Activated naive CD4-positive, alpha-beta T cell (primary cell): ENCODE measurements at places on chromosomes 6 and 20.

- DNase-seq = no peak
These were observed 317.5 kb upstream of the MOCS1 start for GRCh38 chr6:40251637-40252300.

DNA sequence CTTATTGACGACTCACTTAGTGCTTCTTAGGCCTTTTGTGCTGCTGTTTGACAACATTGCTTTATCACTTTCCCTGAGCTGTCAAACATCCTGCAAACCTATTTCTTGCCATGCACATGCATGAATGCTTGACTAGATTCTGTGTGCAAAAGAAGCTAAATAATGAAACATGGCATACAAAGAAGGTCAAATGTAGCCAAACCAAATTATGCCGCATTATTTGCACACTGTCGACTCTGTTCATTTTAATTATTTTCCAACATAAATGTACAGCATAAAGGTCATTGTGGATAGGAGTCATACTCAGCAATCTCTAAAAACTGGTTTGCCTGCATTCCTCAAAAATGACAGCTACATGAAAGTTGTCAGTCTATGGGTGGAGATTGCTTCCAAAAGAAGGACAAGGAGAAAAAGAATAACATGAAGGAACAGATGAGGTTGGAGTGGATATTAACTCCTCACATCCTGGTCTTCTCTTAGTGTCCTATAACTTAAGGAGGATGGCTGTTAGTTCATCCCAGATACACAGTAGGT lies 123.1 kb upstream of the STXBP5 start:
- no peak for DNase-seq

- no peak for DNase-seq
These were observed 13.2 kb downstream of the CCN2 start for GRCh38 chr6:131937703-131938631.

DNA sequence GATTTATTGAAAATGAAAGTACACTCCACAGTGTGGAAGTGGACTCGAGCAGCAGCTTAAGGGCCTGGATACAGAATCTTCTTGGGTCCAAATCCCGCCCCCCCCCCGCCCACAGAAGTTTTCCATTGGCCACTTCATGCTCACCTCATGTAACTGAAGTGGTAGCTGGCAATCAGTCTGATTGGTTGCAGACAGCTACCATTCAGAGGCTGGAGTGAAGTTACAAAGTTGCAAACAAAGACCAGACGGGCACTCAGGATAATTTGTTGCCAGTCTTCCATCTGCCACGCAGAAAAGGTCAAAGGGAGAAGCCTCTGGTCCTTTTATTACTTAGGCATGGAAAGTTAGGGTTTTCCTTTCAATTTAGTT lies 25.8 kb upstream of the FABP7 start:
- DNase-seq = no peak

GRCh38 chr6:129440691-129441090 lies 269.3 kb downstream of the ARHGAP18 start:
- no peak for DNase-seq

GRCh38 chr6:69774740-69775584 lies 21.8 kb downstream of the LMBRD1 start:
- DNase-seq = no peak

DNA sequence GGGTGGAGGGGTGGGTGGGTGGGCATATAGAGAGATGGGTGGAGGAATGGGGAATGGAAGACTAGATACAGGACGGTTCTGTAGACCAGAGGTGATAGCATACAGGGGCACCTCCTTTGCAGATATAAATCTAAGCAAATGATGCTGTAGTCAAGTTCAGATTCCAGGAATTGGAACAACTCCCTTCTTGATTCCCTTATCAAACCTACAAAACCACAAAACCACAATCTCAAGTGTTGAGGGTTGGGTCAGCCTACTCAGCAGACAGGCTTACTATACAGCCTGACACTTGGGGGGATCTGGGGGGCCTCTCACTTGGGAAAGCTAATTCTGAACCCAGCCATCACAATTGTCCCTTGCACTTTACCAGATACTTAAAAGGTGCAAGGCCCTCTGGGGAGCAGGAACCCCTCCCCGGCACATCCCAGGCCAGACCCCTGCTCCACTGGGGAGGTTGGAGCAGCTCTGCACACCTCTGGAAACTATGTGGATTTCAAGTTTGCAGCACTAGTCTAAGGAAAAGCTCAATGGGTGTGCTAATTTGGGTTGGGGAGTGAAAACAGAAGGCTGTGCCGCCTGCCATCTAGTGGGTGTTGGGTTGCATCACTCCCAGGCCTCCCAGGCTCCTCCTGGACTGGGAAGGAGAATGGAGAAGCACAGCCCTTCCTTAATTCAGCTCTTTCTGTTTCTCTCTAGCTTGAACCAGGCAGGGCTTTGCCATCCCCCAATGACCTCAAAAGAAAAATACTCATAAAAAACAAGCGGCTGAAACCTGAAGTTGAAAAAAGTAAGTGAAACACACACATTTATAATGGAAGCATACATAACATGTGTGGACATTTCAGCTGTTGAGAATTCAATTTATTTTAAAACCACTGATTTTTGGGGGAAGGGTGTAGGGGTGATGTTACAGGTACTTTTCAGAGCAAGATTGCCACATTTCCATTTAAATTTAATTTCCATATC lies 121.2 kb upstream of the LAMP5 start:
- no peak for DNase-seq

DNA sequence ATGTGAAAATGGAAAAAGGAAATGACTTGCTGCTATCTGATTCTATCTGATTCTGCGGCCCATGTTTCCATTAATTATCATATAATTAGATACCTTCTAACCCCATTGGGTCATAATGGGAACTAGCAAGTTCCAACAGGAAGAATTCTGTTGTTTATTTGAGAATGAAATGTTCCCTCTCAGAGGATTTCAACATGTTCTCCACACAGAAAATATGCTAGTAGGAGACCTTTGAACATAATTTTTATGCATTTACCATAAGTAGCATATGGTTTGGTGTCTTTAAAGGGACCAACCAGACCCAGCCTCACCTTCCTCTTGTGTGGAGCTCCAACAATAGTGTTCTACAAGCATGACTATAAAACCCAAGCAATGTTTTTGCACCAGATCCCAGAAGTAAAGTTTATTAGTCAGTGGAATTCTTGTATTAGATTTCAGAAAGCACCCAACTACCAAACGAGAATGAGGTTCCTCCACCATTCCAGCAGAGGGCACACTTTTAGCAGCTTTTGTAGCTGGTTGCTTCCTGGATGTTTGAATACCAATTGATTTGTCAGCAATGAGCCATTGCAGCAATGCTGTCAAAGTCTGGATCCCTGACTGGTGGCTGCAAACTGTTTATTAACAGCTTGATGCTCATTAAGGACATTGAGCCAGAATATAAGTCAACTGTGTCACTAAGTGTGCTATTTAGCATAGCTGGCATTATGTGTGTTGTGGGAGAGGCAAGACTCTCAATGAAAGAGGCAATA lies 143.6 kb upstream of the GJE1 start:
- DNase-seq = no peak

- DNase-seq = no peak
These were observed 10.1 kb downstream of the MAP3K5 start for GRCh38 chr6:136782021-136782770.

DNA sequence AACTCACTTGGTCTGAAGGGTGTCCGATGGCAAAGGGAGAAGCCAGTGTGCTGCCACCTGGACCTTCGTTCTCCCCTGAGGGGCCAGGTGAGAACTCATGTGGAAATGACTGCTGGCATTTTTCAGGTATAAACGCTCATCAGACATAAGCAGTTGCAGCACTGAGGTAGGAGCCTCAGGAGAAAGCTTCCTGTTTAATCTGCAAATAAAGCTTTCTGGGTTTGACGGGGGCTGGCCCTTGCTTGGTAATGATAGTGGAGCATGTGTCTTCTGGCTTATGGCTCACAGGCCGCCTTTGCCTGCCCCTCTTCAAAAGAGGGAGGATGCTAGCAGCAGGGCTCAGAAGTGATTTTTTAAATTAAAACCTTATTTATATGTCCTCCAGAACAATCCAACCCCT lies 122.1 kb upstream of the SLC24A3 start:
- no peak for DNase-seq

DNA sequence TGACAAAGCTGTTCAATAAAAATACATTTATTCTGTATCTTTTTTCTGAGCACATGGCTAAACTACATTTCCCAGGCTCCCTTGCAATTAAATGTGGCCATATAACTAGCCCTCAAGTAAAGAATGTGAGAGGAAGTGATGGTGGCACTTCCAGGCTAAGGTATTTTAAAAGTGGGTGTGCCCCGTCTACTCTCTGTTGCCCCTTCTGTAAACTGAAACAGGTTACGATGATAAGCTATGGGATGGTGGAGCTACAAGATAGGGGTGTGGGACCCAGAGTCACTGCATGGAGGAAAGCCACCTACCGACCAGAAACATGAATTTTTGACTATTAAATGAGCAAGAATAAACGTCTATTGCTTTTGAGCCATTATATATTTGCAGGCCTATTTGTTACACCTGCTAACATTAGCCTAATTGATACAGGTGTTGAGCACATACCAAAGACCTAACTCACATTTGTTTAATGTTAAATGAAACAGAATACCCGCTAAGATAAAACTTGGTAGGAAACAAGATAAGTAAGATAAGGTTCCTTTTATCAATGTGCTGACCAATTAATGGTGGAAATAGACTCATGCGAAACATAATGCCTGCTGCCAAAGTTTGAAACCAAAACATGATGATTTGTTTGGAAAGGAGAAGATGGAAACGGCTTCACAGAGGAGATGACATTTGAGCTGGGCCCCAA lies 3.1 kb downstream of the FYN start:
- DNase-seq = no peak

GRCh38 chr20:20195021-20195705 lies 142.8 kb downstream of the CFAP61 start:
- no peak for DNase-seq

DNA sequence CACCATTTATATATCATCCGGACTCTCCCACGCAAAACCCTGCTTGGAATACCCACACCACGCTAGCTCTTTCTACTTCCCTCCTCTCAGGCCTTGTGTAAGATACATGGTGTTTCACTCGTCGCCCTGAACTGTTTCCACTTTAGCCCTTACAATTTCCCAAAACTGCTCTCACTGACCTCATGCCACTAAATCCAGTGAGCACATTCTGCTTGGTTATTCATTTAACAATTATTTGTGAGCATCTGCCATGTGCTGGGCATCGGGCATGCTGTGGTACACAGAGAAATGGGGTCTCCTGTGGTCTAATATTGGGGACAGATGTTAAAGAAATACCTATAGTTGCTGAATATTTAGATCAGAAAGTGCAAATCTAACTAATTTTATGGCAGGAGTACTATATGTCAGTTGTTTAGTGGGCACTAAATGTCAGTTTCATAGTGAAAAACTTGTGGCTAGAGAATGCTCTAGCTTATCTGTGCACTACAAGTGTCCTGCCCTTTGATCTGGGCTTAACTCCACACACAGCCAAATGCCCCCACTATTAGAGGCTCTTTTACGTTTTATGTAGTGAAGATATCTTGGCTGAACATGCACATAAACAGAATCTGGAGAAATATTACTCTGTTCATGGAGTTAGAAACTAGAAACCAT lies 41.0 kb downstream of the PLEKHG1 start:
- DNase-seq = no peak

GRCh38 chr6:20722455-20722854 lies 188.2 kb downstream of the CDKAL1 start:
- DNase-seq = no peak

DNA sequence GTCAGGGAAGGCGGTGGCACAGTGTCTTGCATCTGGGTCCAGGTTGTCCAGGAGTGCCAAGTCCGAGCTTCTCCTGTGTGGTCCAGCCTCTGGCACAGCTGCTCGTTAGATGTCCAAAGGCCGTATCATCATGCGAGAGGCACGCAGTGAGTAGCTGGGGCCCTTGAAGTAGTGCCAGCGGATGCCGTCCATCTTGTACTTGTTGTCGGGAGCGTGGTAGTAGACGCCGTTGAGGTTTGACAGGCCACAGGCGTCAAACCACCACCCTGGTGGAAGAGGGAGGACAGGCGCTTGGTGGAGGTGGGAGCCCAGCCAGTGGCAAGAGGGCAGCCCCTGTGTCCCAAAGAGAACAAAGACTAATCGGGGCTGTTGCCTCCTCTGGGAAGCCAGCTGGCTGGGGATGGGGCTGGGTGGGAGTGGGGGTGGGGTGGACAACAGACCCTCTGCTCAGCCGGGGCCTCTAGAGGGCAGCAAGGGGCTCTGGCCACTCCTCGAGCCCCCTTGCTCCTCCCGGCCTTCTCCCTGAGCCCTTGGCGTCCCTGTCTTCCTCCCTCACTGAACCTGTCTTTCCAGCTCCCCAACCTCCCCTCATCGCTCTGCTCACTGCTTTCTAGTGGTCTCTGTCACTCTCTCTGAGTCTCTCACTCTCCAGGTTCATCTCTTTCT lies 39.5 kb downstream of the FAM110A start:
- no peak for DNase-seq

- no peak for DNase-seq
These were observed 75.7 kb upstream of the PTCHD4 start for GRCh38 chr6:48186746-48187145.

DNA sequence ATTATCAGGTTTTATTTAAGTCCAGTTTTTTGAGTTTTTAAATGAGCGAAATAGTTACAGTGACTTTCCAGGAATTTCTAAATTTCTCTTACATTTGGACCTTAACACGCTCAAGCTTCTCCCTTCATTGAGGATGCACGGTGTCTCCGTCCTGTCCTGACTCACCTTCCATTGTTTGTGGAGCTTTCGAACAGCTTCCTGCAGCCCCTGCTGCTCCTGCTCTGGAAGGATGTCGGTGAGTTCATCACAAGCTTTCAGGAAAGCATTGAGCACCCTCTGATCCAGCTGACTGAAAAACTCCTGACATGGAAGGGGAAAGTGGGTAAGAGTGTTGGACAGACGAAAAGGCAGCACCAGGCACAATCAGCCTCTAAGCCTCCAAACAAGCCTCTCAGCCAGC lies 183.7 kb downstream of the SYNE1 start:
- no peak for DNase-seq

DNA sequence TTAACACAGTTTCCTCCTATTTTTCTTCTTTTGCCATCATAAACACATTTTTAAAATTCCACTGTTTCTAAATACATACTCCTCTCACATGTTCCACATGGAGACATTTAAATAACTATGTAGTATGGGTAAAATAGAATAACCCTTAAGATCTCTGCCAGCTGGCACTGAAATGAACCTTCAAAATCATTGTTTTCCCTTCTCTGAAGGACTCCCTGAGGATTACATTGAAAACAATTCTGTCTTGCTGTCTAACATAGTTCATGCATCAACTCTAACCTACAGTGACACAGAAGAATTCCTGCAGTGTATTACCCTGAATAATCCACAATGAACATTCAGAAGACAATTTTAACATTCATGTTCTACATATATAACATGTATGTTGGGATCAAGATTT lies 1361.8 kb upstream of the CITED2 start:
- no peak for DNase-seq

GRCh38 chr6:123803504-123804013 lies at the start of gene NKAIN2:
NKAIN2 (plus strand) TSS chr6:123803865.
- DNase-seq = no peak

DNA sequence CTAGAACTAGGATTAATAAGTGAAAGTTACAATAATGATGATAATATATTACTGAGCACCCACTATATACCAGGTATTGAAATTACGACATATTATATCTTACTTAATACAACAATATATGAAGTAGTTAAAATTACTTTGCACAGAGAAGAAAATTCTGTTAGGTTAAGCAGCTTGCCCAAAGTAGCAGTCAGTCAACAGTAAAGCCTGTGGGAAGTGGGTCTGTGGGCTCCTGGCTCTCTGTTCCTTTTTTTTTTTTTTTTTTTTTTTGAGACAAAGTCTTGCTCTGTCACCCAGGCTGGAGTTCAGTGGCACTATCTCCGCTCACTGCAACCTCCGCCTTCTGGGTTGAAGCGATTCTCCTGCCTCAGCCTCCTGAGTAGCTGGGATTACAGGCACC lies 4.8 kb upstream of the GTF2H4 start:
- DNase-seq = no peak

- DNase-seq = no peak
These were observed 17.5 kb downstream of the COL12A1 start for GRCh38 chr6:75188221-75188925.
